ENCODE measurements at places on chromosomes 12 and 14. TPM values are rescaled to one million over a fixed set of nuclear protein-coding genes. Genes with fewer than 3 reads are reported as not detected.
A peak's percentile ranks its signal among the peaks of the same experiment; 100 is the strongest.

DNA sequence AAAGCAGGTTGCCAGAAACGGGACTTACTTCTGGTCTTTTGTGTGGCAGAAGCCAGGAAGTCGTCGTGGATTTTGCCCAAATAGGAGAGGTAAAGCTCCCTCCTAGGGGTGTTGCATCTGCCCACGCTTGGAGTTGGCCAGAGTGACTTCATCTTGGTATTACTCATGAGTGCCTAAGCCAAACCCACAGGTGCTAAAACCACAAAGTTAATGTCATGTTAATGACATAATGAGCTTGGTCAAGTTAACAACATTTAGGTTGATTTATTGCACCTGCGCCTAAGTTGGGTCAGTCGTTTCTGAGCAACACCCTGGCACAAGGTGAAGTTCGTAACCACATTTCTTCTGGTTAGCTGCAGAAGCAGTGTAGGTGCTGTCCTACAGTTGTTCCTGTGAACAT is 225.2 kb downstream of the FUT8 start:
- no peaks in the 10 kb centered on the region for H3K27me3 ChIP-seq
- DNase-seq = peak; percentile 78
- no peak overlapping the region for H3K27ac ChIP-seq
- no peaks in the 10 kb centered on the region for H3K36me3 ChIP-seq

DNA sequence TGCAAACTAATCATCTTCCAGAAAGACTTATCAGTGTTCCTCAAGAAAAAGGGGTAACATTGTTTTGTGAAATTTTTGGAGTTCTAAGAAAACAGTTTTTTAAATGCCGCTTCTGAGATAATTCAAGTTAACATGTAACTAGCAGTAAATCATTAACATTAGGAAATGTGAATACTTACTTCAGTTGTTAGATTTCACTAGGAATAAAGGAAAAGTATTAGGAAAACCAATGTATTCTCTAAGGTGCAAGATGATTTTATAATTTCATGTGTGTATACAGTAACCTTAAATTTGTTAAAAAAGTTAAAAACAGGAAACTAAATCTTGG is 36.8 kb downstream of the PAPOLA start:
- no peak overlapping the region for H3K27ac ChIP-seq
- no peaks in the 10 kb centered on the region for H3K4me1 ChIP-seq
- no peak overlapping the region for H3K4me3 ChIP-seq
- H3K27me3 ChIP-seq = no peaks in the 10 kb centered on the region
- DNase-seq = no peak

DNA sequence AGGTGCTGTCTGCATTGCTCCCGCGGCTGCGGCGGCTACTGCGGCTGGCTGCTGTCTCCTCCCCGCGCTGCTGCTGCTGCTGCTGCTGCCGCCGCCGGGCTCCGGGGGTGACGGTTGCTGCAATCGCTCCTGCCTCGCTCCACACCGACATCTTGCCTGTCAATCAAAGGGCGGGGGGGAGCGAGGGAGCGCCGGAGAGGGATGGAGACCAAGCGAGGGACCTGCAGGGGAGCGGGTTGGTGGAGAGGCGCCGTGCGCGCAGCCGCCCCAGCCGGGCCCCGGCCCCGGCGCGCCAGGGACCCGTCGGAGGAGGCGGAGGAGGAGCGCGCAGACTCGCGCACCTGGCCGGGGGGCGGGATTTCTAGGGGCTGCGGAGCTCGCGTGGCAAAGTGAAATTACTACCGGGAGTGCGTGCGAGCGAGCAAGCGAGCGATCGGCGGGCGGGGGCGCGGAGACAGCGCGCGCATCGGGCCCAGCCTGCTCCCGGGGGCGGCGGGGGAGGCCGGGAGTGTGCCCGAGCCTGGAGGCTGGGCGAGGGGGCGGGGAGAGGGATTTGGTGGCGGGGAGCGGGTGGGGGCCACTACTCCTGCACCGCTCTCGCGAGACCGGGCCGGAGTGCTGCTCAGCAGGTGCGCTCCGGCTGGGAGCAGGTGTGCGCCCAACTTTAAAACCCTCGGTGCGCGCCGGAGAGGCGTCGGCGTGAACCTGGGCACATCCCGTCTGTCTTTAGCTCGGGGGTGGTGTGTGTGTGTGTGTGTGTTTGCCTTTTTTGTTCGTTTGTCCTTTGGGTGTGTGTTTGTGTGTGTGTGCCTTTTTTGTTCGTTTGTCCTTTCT is at the start of gene KSR2:
Gene KSR2 (minus strand): TSS at position 165 of the 834 bp plus-strand sequence. CDS start 735 bp downstream, outside the sequence.
- no peak within 1 kb of the TSS for H3K27ac ChIP-seq
- H3K4me1 ChIP-seq = no peaks in the 10 kb centered on the region
- no peaks in the 10 kb centered on the region for H3K36me3 ChIP-seq
- H3K27me3 ChIP-seq = peaks cover 31% of the 10 kb centered on the region
- DNase-seq = peak; percentile 87

SERPINA9 gene
- under 0.01 TPM for total RNA-seq

SAMD4A gene
- 26.1 TPM for total RNA-seq

DNA sequence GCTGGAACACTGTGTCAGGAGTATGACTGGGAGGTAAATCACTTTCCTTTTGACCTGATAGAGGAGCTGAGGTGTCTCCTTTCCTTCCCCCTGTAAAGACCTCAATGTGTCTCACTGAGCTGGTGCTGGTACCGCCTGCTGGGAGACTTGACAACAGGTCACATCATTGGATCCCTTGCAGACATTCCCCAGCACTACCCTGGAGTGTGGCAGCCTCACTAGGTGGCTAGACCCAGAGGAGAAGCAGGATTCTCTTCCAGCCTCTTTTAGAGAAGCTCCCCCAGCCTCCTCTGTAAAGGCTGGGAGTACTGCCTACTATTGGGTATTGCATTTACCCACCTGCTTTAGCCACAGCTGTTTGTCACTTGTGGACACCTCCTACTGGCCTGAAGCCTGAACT is 223.9 kb downstream of the ADGRD1 start:
- no peak overlapping the region for H3K27ac ChIP-seq
- H3K36me3 ChIP-seq = no peaks in the 10 kb centered on the region
- no peak for DNase-seq
- H3K27me3 ChIP-seq = no peaks in the 10 kb centered on the region
- H3K4me1 ChIP-seq = no peaks in the 10 kb centered on the region
- no peak overlapping the region for H3K4me3 ChIP-seq

CCDC92 gene
- 29.5 TPM for total RNA-seq

DNA sequence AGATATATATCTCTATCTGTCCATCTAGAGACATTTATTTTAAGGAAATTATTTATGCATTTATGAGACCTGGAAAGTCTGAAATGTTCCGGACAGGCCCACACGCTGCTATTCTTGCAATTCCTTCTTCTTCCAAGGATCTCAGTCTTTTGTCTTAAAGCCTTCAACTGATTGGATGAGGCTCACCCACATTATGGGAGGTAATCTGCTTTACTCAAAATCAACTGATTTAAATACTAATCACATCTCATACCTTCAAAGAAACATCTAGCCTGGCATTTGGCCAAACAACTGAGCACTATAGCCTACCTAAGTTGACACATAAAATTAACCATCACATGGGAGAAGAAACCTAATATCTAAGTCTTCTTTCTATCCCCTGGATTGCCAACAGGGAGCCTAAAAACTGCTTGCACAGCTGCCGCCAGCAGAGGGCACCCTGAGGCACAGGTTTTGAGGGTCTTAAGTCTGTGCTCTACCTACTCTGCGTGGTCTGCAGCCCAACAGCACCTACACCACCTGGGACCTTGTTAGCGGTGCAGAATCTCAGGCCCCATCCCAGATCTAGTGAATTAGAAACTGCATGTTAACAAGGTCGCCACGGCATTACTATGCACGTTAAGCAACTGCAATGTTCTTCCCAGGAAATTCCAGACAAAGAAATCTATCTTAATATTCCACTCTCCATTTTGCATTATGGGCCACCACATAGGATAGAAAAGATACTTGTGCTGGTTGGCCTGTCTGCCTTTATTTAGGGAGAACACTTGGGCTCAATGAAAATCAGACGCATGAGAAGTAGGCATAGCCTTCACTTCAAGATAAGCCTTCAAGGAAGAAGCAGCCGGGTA is 249.7 kb downstream of the FOXG1 start:
- no peak overlapping the region for H3K27ac ChIP-seq
- peak overlapping the region; percentile 48 for H3K4me3 ChIP-seq
- H3K27me3 ChIP-seq = no peaks in the 10 kb centered on the region
- peak; percentile 6 for DNase-seq
- no peaks in the 10 kb centered on the region for H3K36me3 ChIP-seq

Measured in osteoblast (primary cell).